DMS79 (cell line): ENCODE measurements at places on chromosomes 2 and 18.
A peak's percentile ranks its signal among the peaks of the same experiment; 100 is the strongest.

GRCh38 chr2:20972110-20972509 lies 71.8 kb downstream of the APOB start:
- no peak for DNase-seq

DNA sequence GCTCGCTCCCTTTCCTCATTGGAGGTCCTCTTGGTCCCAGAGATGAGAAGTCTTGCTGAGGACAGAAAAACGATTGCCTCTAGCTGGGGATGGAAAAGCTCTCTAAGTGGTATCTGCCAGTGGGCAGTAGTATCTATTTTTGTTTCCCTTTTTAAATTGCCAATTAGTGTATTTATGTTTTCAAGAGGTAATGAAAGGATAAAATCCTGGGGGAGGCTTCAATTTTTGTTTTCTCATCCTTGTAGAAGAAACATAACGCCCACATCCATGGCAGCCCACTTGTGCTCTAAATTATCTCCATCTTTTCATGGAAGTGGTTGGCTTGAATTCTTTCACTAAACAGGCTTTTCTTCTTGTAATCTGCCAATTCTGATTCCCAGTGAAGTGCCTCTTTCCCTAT lies 14.3 kb downstream of the ANKRD29 start:
- DNase-seq: no peak

GRCh38 chr2:85413592-85414420 lies 3.6 kb upstream of the CAPG start:
- no peak for DNase-seq

DNA sequence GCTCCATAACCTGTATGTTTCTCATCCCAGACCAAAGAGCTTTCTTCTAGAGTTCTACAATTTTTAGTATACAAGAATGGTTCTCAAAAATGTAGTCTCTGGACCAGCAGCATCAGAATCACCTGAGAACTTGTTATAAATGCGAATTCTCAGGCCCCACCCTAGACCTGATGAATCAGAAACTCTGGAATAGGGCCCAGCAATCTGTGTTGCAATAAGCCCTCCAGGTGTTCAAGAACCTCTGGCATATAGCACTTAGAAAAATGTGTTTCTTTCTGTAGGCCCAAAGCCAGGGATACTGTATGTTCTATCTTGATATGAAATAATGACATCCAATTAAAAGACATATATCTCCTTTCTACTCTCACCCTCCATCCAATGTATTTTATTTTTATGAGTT lies 10.4 kb downstream of the PAIP2B start:
- no peak for DNase-seq

DNA sequence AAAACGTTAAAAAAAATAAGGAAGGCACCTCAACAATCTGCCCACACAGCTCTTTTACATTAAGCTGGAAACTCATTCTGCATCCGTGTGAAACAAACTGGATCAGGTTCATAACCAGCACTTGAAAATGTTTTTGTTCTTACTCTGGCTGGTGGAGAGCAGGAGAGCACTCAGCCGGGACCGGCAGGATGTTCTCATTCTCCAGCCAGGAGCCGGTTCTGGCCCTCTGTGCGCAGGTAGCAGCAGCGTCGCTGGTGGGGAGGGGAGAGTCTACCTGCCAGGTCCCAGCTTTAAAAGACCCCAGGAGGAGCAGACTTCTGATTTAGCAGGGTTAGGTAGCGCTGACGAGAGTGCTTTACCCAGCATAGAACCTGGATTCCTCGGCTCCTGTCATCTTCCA lies 834.9 kb upstream of the SALL3 start:
- DNase-seq: peak; percentile 53

GRCh38 chr2:240789051-240789453 lies 31.0 kb downstream of the KIF1A start:
- no peak for DNase-seq

DNA sequence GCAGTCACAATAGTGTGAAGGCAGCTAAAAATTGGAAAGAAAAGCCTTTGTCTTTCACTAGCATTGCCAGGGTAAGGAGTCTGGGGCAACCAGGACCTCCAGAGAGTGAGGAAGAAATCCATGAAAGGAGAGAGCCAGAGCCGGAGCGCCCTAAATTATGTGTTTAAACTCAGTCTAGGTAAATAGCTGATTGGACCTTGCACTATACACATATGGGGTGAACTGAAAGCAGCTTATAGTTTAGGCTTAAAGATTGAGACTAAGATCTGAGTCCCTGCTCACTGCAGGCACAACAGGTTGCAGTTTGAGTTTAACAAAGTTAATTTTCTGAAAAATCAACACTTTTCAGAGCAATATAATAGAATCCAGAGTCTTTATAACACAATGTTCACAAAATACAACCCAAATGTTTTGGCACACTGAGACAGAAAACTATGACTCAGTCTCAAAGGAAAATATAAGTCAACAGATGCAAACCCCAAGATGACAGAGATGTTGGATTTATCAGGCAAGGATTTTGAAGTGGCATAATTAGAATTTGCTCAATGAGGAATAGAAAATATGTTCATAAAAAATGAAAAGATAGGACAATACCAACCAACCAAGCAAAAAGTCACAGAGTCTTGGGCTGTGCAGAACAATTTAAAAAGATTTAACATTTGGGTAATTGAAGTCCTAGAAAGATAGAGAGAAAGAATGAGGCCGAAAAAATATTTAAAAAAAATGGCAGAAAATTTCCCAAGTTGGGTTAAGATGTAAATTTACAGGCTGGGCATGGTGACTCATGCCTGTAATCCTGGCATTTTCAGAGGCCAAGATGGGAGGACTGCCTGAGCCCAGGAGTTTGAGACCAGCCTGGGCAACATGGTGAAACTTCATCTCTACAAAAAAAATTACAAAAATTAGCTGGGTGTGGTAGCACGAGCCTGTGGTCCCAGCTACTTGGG lies 39.6 kb downstream of the DOK1 start:
- DNase-seq: no peak

- DNase-seq: no peak
Measured at GRCh38 chr2:216888887-216889622, 29.2 kb upstream of the TNP1 start.

GRCh38 chr2:214436470-214436869 lies 25.6 kb downstream of the VWC2L start:
- no peak for DNase-seq

DNA sequence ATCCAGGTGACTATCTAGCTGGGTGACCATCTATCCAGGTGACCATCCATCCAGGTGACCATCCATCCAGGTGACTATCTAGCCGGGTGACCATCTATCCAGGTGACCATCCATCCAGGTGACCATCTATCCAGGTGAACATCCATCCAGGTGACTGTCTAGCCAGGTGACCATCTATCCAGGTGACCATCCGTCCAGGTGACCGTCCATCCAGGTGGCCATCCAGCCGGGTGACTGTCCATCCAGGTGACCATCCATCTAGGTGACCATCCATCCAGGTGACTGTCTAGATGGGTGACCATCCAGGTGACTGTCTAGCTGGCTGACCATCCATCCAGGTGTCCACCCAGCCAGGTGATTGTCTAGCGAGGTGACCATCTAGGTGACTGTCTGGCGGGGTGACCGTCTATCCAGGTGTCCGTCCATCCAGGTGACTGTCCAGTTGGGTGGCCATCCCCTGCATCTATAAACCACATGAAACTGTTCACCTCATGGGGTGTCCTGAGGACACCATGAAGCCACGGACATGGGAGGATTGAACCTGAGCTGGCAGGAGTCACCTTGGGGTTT lies 305.3 kb downstream of the NDUFA10 start:
- DNase-seq: no peak

DNA sequence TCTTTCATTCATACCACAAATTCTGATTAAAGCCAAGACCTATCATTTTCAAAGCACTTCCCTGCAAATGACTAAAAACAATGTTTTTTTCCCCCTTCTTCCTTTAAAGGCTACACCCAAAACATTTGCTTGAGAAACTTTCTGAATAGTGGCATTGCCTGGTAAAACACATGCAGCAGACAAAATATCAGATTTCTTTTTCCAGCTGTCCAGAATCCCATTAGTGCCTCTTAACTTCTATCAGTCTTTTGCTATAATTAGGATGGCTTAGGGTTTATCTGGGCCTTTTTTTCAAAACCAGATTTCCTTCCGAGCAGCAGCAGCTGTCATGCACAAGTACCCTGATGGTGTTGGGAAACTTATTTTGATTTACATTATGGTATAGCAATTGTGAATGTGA lies 50.6 kb downstream of the ALPK2 start:
- DNase-seq: no peak

DNA sequence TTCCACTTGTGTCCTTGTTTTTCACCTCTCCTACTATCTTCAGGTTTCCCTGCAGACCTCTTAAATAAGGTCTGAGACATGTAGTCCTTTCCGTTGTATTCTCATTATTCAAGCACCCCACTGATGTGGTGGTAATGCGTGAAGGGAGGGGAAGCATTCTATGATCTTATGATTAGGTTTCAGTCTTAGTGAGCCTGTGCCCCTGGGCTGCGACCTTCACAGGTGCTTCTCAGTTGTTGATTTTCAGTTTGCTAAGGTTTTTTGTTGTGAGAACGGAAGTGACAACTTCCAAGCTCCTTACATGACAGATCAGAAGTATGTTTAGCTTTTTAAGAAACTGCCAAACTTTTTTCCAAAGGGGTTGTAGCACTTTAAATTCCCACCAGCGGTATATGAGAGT lies 41.3 kb downstream of the VPS54 start:
- no peak for DNase-seq

- DNase-seq: no peak
Measured at GRCh38 chr2:70902067-70902442, 33.6 kb upstream of the ATP6V1B1 start.

GRCh38 chr2:73984922-73985307 lies 205 bp downstream of the TET3 start:
- DNase-seq: no peak

GRCh38 chr2:5121642-5122041 lies 570.5 kb upstream of the SOX11 start:
- DNase-seq: no peak
